Fibroblast of skin of right biceps (primary cell): ENCODE measurements at places on chromosomes 3 and 15.

DNA sequence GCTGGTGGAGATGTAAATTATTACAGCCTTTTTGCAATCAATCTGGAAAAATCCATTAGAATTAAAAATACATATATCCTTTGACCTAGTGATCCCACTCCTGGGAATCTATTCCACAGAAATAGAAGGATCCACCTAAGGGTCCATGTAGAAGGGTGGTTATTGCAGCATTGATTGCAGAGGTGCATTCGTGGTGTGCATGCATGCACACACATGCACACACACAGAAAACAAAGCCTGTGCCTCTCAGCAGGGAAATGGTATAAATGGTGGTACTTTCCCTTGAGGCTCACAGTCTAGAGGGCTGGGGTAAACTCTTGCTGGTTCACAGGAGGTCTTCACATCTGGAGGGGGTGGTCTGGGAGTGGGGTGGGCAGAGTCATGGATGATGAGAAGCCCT, 19.4 kb upstream of the ADPGK start:
- DNase-seq, result no peak

DNA sequence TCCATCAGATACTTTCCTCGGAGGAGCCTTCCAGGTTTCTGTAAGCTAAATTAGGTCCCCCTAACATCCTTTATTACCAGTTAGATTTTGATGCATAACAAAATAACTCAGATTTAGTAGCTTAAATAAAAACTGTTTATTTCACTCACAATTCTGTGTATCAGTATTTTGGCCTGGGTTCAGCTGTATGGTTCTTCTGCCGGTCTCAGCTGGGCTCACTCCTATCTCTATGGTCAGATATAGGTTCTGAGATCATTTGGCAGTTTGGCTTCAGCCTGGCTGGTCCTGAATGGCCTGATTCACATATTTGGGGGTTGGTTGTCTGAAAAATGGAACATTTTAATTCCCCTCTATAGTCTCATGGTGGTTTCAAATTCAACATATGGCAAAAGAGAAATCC, 1125.3 kb downstream of the TBL1XR1 start:
- DNase-seq, result no peak

- DNase-seq, result peak; percentile 22
Measured at GRCh38 chr3:112531358-112531781, 30.4 kb downstream of the ATG3 start.

- DNase-seq, result no peak
Measured at GRCh38 chr3:56806407-56806806, 4.7 kb upstream of the ARHGEF3 start.

- DNase-seq, result peak; percentile 84
Measured at GRCh38 chr3:86865506-86865905, 125.4 kb downstream of the VGLL3 start.

GRCh38 chr3:181631901-181632300, 79.8 kb upstream of the SOX2 start:
- DNase-seq, result no peak

- DNase-seq, result no peak
Measured at GRCh38 chr3:101845425-101845824, 3.9 kb upstream of the NFKBIZ start.

GRCh38 chr3:156472684-156473083, 82.2 kb downstream of the SSR3 start:
- no peak for DNase-seq

GRCh38 chr15:63701365-63701764, 104.2 kb downstream of the FBXL22 start:
- DNase-seq, result no peak

DNA sequence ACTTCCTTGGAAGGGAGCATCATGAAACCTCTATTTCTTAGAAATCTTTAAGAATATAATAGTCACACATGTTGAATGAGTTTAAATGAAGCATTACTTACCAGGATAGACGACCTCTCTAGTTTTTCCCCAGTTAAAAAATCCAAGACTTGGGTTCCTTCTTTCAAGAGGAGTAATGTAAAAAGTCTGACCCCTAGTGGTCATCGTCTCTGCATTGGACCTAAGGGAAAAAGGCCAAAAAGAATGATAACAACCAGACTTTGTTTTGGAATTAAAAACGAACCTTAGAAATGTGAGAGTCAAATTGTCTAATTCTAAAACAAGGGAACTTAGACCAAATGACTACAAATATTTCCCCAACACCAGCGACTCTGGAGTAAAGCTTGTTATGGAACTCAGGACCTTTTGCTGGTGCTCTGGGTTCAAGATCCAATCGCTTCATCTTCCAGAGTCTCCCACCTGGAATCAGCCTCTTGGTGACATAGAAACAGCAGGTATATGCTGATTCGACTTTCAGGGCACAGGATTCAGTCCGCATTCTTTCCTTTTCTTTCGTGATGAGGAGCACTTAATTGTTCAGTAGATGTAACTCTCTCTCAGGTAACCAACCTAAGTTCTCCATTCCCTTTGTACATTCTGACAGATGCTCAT, 214.8 kb upstream of the TPRG1 start:
- DNase-seq, result peak; percentile 64

- DNase-seq, result no peak
Measured at GRCh38 chr15:58532126-58532525, 100.3 kb downstream of the LIPC start.

DNA sequence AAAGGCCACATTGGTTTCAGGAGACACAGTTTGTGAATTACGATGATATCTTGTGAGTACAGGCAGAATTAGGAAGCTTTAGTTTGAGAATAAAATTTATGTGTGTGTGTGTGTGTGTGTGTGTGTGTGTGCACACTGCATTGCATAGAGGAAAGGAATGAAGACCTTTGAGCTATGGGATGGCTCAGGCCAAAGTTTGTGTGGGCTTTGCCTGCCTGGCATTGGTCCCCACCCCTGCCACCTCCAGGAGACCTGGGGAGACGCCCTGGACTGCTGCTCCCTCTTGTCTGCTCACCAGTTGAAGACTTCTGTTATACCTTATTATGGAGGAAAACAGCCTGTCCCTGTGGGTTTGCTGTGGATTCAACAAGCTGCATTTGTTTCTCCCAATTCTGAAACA, 37.2 kb downstream of the TIGIT start:
- DNase-seq, result no peak
